ENCODE measurements at places on chromosomes 4 and X.

GRCh38 chrX:136193771-136194170 is 46.4 kb downstream of the FHL1 start:
- DNase-seq: peak; percentile 70

DNA sequence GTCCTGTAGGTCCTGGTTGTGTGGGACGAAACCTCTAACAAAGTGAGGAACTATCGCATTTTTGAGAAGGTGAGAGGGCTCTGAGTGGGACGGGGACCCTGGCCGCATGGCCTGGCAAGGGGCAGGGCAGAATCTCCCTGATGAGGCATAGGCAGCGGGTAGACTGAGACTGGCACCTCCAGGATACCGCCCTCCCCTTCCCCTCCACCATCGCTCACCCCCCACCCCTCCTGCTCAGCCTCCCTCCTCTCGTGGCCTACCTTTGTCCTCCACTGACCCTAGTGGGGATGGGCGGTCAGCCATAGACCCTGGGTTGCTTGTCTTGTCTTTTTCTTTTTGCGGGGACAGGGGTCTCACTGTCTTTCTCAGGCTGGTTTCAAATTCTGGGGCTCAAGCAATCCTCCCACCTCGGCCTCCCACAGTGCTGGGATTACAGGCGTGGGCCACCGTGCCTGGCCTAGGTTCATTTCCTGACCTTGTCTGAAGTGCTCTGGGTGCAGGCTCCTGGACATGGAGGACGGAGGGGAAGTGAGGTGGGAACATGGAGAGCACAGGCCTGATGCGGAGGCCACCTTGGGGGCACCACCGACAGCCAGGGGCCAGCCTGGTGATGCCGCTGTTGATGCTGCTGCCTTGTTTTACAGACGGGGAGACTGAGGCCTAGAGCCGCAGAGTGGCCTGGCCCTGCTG is 10.5 kb upstream of the ADD1 start:
- no peak for DNase-seq

DNA sequence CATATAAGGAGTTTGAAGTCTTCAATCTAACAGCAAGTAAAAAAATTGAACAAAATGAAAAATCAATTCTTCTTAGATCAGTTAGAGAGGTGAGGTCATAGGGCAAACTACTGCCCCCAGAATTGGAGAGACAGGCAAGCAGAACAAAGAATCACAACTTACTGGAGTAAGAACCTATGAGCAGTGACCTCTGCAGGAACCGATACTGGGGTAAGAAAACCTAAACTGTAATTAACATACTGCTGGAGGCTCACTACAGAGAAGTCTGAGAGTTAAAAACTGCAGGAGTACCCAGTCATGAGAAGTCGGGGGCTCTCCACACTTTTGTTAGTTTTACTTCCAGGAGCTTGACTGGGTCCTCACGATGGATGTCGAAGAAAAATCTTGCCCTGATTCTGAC is 16.0 kb downstream of the CLDN22 start:
- DNase-seq: no peak

DNA sequence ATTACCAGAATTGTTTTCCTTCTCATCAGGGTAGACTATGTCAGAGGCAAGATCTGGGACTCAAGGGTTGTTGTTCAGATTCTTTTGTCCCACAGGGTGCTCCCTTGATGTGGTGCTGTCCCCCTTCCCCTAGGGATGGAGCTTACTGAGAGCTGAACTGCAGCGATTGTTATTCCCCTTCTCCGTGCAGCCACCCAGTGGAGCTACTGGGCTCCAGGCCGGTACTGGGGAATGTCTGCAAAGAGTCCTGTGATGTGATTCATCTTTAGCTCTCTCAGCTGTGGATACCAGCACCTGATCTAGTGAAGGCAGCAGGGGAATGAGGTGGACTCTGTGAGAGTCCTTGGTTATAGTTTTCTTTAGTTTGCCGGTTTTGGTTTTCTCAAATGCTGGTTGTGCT is 247.4 kb upstream of the HAND2 start:
- DNase-seq: no peak

GRCh38 chr4:170259631-170260153 is 169.9 kb upstream of the AADAT start:
- peak; percentile 90 for DNase-seq

DNA sequence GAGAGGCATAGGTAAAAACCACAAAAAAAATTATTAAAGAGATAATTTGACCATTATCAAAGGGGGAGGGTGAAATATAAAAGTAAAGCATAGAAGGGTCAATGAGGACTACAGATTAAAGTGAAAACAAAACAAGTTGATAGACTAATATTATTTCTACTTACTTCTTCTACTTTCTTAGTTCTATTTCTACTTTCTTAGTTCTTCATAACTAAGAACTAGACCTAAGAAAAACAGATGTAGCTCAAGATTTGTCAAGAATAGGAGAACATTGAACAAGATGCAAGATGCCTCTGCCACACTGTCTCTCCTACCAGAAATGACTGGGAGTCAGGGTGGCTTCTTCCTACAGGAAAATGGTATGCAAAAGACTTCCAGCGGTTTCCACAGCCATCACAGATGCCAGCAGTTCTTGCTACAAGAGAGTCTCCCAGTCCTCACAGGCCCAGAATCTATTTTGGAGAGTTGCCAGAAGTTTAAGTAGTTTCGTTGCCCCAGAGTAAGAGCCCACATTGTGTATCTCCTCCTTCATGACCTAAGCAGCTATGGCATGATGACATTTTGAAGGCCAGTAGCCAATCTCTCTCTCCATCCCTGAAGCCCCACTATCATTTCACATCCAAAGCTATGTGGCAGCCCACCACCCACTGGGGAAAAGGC is 42.9 kb upstream of the DDX60 start:
- no peak for DNase-seq

GRCh38 chr4:126018274-126018673 is 703.5 kb downstream of the FAT4 start:
- DNase-seq: no peak

GRCh38 chrX:72110876-72111708 is 20.6 kb downstream of the RTL5 start:
- no peak for DNase-seq

DNA sequence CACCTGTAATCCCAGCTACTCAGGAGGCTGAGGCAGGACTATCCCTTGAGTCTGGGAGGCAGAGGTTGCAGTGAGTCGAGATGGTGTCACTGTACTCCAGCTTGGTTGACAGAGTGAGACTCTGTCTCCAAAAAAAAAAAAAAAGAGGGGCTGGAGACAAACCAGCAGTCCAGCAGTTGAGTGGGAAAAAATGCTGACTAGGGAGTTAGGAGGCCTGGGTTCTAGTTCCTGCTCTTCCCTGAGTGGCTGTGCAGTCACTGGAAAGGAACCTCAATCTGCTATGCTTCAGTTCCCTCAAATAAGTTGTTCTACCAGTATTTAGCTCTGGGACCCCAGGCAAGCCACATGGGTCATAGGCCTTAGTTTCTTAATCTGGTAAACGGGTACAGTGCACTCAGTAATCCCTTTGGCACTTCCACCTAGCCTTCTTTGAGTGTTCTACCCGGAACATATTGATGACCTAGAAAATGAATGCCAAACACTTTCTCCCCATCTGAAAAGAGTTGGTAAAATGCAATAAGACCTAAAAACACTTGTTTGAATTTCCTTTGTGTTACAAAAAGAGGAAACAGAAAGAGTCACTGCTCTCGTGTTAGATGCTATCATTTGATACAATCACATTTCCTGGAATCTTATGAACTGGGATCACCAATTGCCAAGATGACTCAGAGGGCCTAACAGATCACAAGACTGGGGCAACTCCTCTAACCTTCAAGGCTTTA is 99.3 kb upstream of the EGFL6 start:
- DNase-seq: peak; percentile 62

GRCh38 chr4:152640058-152640921 is 39.5 kb downstream of the TMEM154 start:
- peak; percentile 18 for DNase-seq

GRCh38 chrX:108811891-108812290 is 75.5 kb upstream of the IRS4 start:
- no peak for DNase-seq

GRCh38 chrX:133477986-133478385 is 62.7 kb upstream of the GPC4 start:
- DNase-seq: no peak

DNA sequence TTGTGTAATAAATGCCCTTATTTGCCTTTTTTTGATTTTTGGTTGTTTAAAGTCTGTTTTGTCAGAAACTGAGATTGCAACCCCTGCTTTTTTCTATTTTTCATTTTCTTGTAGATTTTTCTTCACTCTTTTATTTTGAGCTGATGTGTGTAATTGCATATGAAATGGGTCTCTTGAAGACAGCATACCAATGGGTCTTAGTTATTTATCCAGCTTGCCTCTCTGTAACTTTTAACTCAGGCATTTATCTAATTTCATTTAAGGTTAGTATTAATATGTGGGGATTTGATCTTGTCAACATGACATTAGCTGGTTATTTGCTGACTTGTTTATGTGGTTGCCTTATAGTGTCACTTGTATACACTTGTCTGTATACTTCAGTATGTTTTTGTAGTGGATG is 378.0 kb downstream of the CPXCR1 start:
- DNase-seq: no peak

DNA sequence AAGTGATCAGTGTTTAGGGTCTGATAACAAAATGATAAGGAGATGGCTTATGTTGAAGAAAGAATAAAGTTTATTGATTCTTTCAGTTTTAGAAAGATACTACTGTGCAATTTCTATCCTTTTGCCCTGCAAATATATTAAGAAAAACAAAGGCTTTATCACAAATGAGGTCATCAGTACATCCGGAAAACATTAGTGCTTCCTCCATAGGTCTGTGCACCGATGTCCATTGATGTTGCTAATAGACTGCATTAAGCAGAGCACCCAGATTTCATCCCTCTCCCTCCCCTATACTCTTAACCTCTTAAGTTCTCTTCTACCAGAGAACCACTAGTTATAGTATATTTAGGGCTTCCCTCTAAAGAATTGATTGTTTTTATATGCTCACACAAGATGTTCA is 53.7 kb upstream of the HHIP start:
- no peak for DNase-seq

GRCh38 chrX:15686818-15687685 is 22.4 kb upstream of the CLTRN start:
- peak; percentile 72 for DNase-seq

GRCh38 chrX:3803713-3804112 is 90.3 kb upstream of the PRKX start:
- DNase-seq: no peak

GRCh38 chr4:94583914-94584641 is 132.3 kb downstream of the PDLIM5 start:
- DNase-seq: no peak

DNA sequence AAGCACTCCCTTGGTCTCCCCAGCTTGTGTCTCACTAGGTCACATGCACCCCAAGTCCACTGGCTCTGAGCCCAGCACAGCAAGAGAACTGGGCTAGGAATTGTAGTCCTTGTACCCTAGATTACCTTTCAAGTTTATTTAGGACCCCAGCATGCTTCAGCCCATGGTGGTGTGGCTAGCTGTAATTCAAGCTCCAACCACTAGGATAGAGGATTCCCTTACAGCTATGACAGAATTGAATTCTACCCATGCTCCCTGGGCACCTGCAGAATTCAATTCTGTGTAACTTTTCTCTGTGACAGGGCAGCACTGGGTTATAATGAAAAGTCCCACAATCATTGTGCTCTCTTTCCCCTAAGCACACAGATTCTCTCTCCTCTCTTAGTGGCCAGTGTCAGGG is 253.8 kb upstream of the DMD start:
- DNase-seq: no peak

GRCh38 chrX:23803931-23804381 is 21.0 kb downstream of the SAT1 start:
- peak; percentile 90 for DNase-seq

DNA sequence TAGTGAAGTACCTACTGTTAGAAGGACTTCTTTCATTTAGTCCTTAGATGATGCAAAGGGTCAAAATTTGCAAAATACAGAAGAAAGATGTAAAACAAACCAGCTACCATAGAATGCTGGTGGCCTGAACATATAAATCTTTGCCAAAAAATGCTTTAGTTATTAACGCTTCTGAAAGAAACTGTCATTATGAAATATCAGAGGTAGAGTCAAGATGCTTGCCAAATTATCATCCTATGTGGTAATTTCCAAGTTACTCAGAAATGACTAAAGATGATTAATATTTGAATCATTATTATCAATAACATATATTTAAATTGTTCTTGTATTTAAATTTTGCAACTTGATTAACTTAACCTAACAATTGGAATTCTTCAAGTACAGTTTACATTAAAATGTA is 588.4 kb upstream of the FAM241A start:
- no peak for DNase-seq

DNA sequence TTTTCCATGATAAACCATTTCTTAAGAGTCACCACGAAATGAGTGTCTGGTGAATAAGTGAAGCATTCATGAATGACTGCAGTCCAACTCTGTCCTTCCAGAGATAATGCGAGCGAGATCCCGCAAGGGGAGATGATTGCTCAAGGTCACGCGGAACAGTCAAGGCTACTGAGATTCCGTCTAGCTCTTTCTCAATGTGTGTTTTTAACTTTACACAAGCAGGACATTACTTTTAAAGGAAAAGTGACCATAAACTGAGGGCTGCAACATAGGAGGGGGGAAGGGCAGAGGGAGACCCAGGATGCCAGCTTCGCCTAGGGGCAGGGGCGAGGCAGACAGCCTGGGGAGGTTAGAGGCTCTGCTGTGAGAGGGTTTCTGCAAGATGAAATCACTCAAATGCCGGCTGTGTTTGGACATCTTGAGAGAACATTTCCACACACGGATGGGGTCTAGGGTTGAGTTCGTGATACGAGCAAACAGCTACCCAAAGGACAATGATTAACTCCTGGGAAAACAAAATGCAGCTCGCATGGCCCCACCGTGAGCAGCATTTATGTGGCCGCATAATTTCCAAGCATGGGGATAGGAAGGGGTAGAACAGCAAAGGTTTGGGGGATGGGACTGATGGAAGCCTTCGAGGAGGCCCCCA is 23.8 kb upstream of the CCNQ start:
- no peak for DNase-seq

GRCh38 chrX:129115104-129115503 is 408.2 kb downstream of the SMARCA1 start:
- DNase-seq: peak; percentile 48

DNA sequence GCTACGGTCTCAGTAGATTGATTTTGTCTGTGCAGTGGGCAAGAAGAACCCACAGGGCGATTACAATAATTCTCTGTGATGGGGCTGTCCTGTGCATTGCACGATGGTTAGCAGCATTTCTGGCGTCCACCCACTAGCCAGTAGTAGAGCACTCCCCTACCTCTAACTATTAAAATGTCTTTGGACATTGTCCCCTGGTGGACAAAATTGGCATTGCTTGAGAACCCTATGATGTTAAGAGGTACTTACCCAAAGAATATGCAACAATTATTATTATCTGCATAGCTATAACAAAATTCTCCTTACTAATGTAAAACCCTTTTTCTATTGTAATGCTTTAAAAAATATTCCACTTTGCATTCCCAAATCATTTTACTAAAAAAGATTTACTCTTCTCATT is 109.5 kb upstream of the VCX3A start:
- DNase-seq: no peak

- no peak for DNase-seq
Measured at GRCh38 chr4:24137671-24138601, 248.1 kb upstream of the PPARGC1A start.

GRCh38 chrX:117397844-117398243 is 718.8 kb downstream of the KLHL13 start:
- no peak for DNase-seq
